ENCODE measurements at places on chromosomes 12 and 14.

GRCh38 chr12:16189849-16190248, 87.6 kb downstream of the SLC15A5 start:
- peak; percentile 79 for DNase-seq

DNA sequence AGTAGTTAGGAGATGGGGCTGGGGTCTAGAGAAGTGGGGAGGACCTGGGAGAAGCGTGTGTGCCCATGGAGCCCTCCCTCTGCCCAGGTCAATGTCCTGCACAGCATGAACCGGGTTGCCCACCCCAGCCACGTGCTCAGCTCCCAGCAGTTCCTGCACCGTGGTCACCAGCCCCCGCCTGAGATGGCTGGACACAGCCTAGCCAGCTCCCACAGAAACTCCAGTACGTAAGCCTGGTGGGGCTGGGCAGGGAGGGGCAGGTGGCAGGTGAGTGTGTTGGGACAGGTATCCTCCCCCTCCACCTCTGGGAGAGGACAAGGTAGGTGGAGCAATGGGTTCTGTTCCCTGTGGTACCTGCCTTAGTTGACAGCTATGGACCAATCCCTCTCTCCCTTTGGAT, 20.7 kb downstream of the CLSTN3 start:
- DNase-seq: no peak

DNA sequence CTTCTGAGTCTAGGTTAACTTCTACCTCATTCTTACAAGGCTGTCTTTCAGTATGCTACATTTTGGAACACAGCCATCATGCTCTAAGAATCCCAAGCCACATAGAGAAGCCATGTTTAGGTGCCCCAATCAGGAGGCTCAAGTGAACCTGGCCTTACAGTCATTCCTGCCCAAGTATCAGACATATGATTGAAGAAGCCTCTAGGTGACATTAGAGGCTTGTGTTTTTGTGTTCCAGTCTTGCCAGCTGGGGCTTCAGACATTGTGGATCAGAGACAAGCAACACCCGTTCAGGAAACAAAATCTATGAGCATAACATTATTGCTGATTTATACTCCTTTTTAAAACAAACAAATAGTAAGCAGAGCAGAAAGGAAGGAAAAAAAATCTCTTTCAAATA, 8.1 kb upstream of the SLC16A7 start:
- DNase-seq: no peak

- no peak for DNase-seq
These were observed 5.7 kb upstream of the JDP2 start for GRCh38 chr14:75422169-75422568.

DNA sequence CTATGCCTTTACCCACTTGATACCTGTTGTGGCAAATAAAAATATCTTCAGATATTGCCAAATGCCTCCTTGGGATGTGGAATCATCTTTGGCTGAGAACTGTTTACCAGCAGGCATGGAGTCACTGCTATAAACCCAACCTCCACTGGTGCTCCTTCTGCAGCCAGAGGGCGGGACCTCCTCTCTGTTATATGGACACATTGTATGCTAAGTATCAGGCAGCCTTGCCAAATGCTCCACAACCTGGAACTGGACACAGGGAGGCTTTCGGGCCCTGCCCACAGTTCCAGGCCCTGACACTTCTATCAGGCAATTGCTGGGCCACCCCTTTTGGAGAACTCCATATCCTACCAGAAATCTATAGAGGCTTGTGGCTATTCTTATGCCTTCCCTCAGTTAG, 201.0 kb downstream of the TMX1 start:
- no peak for DNase-seq

GRCh38 chr14:102333390-102333789, 13.8 kb downstream of the ZNF839 start:
- DNase-seq: no peak
